Activated naive CD8-positive, alpha-beta T cell treated with anti-CD3 and anti-CD28 coated beads, Interleukin-2, amount 50 U/mL, for 24 hours (primary cell): ENCODE measurements at places on chromosomes 13 and 19.

- no peak overlapping the region for H3K4me3 ChIP-seq
- peaks cover 3% of the 10 kb centered on the region for H3K4me1 ChIP-seq
- H3K36me3 ChIP-seq = no peaks in the 10 kb centered on the region
- peak overlapping the region; percentile 47 for H3K27ac ChIP-seq
- peak; percentile 64 for DNase-seq
Measured at GRCh38 chr19:55206664-55207500, 2.4 kb downstream of the PTPRH start.

GRCh38 chr19:42121656-42122069, 10.6 kb downstream of the POU2F2 start:
- peak overlapping the region; percentile 83 for H3K4me3 ChIP-seq
- peak overlapping the region; percentile 97 for H3K27ac ChIP-seq
- H3K4me1 ChIP-seq = peaks cover 80% of the 10 kb centered on the region
- H3K27me3 ChIP-seq = no peaks in the 10 kb centered on the region

- H3K4me3 ChIP-seq = no peak overlapping the region
- H3K27me3 ChIP-seq = no peaks in the 10 kb centered on the region
- H3K36me3 ChIP-seq = no peaks in the 10 kb centered on the region
- DNase-seq = no peak
- no peak overlapping the region for H3K27ac ChIP-seq
Measured at GRCh38 chr13:47350334-47351124, 453.7 kb upstream of the HTR2A start.

GRCh38 chr13:29487466-29488454, 107.7 kb downstream of the SLC7A1 start:
- H3K27me3 ChIP-seq = peaks cover 13% of the 10 kb centered on the region
- DNase-seq = no peak
- H3K4me1 ChIP-seq = peaks cover 1% of the 10 kb centered on the region
- no peak overlapping the region for H3K27ac ChIP-seq

GRCh38 chr13:44605275-44605674, 29.1 kb upstream of the TSC22D1 start:
- no peaks in the 10 kb centered on the region for H3K36me3 ChIP-seq
- no peak overlapping the region for H3K27ac ChIP-seq
- H3K4me1 ChIP-seq = no peaks in the 10 kb centered on the region
- peaks cover 15% of the 10 kb centered on the region for H3K27me3 ChIP-seq
- no peak overlapping the region for H3K4me3 ChIP-seq
- DNase-seq = no peak

DNA sequence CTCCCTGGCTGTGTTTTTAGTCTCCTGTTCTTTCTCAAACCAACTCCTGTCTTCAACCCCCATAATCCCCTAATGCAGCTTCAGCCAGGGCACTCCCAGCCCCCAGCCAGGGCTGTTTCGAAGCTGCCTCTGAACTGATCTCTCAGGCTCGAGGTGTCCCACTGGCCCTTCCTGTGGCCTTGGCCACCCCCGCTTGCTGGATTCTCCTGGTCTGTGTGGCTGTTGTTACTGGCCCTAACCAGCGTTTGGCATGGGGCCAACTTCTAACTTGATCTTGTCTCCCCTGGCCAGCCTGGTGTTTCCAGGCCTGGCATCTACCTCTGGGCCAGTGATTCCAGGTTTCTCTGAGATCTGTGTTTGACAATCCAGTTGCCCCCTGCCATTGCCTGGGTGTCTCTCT, 11.0 kb downstream of the XAB2 start:
- no peaks in the 10 kb centered on the region for H3K27me3 ChIP-seq
- H3K4me3 ChIP-seq = no peak overlapping the region
- H3K4me1 ChIP-seq = no peaks in the 10 kb centered on the region
- DNase-seq = no peak

- H3K36me3 ChIP-seq = no peaks in the 10 kb centered on the region
- H3K27me3 ChIP-seq = no peaks in the 10 kb centered on the region
- no peaks in the 10 kb centered on the region for H3K4me1 ChIP-seq
- DNase-seq = no peak
Measured at GRCh38 chr13:41402691-41403511, 54.4 kb upstream of the RGCC start.

GRCh38 chr13:21463424-21463823, 4.3 kb upstream of the ZDHHC20 start:
- peaks cover 7% of the 10 kb centered on the region for H3K4me1 ChIP-seq
- H3K27me3 ChIP-seq = no peaks in the 10 kb centered on the region
- no peaks in the 10 kb centered on the region for H3K36me3 ChIP-seq
- no peak for DNase-seq

GRCh38 chr13:111937777-111938311, 129.1 kb upstream of the SOX1 start:
- H3K4me3 ChIP-seq = no peak overlapping the region
- peaks cover 11% of the 10 kb centered on the region for H3K27me3 ChIP-seq
- H3K27ac ChIP-seq = no peak overlapping the region
- no peak for DNase-seq
- no peaks in the 10 kb centered on the region for H3K4me1 ChIP-seq

DNA sequence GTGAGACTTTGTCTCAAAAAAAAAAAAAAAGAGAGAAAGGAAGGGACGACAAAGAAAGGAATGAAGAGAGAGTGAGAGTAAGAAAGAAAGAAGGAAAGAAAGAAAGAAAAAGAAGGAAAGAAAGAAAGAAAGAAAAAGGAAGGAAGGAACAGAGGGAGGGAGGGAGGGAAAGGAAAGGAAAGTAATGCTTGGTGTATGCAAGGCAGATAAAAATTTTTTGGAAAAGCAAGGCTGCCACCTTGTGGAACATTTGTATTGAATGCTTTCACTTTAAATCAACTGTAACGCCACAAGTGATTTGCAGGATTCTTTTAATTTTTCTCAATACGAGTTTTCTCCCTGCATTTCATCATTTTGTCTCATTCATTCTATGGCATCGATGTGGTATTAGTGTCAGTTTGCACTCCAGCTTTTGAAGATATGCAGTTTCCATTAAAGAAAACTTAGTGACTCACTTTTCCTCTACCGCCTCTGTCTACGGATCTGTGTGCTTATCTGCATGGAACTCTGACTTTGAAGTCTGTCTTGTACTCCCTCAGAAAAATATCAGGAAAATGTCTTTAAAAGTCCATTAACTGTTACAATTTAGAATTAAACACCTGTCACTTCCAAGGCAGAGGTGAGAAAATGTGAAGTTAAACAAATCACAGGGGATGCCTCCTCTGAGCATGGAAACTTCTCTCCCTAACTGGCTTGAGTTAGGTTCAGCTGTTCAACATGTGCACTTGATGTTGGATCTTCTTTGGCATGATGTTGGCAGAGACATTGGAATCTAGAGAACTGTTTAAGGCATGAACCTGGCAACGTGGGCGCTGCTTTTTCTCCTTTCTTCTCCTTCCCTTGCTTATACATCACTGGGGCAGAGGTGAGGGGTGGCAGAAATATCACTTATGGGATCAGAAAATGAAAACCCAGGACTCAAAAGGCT, 20.0 kb upstream of the ZDHHC20 start:
- H3K36me3 ChIP-seq = no peaks in the 10 kb centered on the region
- H3K27ac ChIP-seq = no peak overlapping the region
- DNase-seq = peak; percentile 36
- peaks cover 12% of the 10 kb centered on the region for H3K4me1 ChIP-seq
- peaks cover 3% of the 10 kb centered on the region for H3K27me3 ChIP-seq

DNA sequence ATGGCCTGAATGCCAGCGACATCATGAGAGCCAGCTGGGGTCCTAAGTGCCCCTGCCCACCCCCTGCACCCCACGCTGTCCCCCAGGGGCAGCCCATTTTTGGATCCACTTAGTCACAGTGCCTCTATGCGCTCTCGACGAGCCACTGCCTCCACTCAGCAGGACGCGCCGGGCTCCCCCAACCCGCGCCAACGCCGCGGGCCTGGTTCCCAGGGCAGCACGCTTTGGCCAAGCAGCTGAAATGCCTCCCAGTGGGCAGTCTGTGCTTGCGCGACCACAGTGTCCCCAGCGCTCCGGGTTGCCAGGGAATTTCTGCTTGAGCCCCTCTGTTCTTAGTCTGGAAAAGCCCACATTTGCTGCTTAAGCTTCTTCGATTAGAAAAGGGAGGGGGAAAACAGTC, 39.4 kb downstream of the TMED1 start:
- no peak overlapping the region for H3K4me3 ChIP-seq
- peaks cover 26% of the 10 kb centered on the region for H3K36me3 ChIP-seq
- DNase-seq = no peak

DNA sequence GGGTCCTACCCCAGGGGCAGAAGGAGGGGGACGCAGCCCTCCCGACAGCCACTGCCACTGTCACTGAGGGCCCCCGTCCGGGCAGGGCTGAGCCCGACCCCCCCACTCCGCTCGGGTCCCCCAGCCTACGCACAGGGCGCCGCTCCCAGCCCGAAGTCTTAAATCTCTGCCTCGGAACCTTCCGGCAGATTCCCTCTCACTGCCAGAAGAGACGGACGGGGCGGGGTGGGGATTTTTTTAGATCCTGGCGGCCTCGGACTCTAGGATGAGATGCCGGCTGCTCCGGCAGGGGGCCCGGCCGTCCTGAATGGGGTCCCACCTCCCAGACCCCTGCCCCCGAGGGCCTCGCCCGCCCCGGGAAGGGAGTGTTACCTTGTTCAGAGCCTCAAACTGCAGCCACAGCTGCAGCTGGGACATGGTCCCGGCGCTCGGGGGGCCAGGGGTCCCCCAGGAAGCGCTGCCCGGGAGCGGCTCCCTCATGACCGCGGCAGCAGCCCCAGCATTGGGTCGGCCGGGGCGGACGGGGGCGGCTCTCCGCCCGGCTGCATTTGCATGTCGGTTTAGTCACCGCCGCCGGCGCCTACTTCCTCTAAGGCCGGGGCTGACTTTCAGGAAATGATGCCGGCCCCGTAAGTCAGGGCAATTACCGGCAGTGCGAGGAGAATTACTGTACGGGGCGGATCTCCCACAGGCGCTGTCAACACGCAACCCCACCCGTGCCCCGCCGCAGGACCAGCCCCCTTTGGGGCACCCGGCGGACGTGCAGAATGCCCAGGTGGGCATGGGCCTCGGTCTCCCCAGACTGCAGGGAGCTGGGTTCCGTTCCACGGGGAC, 28.1 kb downstream of the GPX4 start:
- H3K4me3 ChIP-seq = peak overlapping the region; percentile 85
- H3K27me3 ChIP-seq = no peaks in the 10 kb centered on the region
- DNase-seq = peak; percentile 88
- H3K4me1 ChIP-seq = peaks cover 36% of the 10 kb centered on the region
- H3K27ac ChIP-seq = peak overlapping the region; percentile 87
- peaks cover 6% of the 10 kb centered on the region for H3K36me3 ChIP-seq

DNA sequence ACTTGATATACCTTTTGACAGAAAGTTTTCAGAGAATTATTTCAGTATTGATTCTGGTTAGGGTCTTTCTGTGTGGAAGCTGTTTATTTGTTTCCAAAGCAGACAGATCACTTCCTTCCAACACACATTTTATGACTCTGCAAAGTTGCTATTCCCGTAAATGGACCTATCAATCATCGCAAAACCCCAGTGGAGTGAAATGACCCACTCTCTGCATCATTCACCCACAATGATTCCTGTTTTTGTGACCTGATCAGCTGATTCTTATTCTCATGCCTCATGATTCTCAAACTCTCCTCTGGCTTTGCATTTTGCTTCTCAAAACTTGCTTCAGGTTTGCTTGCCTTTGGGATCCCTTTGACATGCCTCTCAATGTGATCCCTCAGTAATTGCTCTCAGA, 453.7 kb downstream of the PCDH17 start:
- H3K4me1 ChIP-seq = no peaks in the 10 kb centered on the region
- no peak overlapping the region for H3K4me3 ChIP-seq
- no peaks in the 10 kb centered on the region for H3K27me3 ChIP-seq
- no peak overlapping the region for H3K27ac ChIP-seq

GRCh38 chr19:35249146-35249847, 495 bp downstream of the LSR start:
- DNase-seq = no peak
- H3K4me3 ChIP-seq = peak overlapping the region; percentile 89
- peak overlapping the region; percentile 83 for H3K27ac ChIP-seq
- peaks cover 33% of the 10 kb centered on the region for H3K4me1 ChIP-seq
- H3K36me3 ChIP-seq = peaks cover 14% of the 10 kb centered on the region

DNA sequence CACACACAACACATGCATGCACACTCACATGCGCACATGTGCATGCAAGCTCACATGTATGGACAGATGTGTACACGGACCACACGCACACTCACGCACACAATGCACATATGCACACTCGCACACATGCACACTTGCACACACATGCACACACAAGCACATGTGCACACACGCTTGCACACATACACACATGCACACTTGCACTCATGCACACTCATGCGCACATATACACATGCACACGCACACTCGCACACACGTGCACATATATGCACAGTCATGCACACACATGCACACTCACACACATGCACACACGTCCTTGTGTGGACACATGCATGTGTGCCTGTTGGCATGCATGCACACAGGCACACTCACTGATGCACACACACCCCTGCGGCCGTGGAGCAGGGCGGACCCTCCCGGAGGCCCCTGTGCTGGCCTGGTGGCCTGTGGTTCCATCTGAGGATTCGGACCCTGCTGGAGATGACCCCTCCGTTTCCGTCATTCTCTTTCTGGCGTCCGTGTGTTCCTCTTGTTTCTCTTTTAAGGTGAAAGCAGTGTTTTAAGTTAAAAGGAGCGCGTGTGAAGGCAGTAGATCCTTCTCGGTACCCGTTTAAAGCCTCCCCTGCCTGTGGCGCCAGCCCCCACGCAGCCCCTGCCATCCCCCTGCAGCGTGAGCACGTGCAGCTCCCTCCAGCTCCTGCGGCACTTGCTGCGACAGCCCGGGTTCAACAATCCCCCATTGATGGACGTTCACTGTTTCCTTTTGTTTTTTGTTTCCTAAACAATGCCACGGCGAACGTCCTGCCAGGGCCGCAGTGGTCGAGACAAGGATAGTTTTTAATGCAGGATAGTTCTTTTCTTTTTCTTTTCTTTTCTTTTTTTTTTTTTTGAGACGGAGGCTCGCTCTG, 5.6 kb downstream of the NDUFS7 start:
- no peaks in the 10 kb centered on the region for H3K27me3 ChIP-seq
- H3K27ac ChIP-seq = no peak overlapping the region
- peaks cover 11% of the 10 kb centered on the region for H3K4me1 ChIP-seq
- H3K4me3 ChIP-seq = no peak overlapping the region

DNA sequence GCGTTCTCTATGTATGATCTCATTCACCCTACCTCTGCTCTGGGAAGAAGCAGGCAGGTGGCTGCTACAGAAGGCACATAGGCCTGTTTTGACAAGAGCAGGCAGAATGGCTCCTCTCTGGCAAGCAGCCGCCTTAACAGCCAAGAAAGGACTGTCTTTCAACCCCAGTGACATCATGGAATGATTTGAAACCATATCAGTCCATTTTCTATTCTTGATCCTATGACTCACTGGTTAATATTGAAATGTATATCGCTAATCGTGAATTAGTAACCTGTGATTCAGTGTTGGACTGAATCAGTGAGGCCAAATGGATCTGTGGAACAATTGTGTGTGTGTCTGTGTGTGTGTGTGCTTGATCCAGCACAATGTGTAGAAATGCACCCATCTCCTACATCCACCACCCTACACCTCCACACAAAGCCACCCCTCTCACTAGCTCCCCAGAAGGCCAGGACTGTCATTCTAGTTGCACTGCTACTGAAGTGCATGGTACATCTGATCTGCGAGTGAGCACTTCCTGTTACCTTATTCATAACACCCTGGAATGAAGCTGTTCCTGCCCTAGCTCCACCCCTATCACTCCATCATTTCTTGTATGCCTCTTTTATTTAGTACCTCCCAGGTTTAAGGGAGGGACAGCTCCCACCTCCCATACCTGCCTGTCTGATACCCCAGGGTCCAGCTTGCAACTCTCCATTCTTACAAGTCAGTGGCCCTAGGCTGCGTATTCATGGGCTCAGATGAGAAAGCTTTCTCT, 460.0 kb downstream of the FOXO1 start:
- H3K4me1 ChIP-seq = peaks cover 62% of the 10 kb centered on the region
- no peaks in the 10 kb centered on the region for H3K27me3 ChIP-seq
- H3K27ac ChIP-seq = peak overlapping the region; percentile 99

GRCh38 chr13:28744091-28744536, 25.3 kb upstream of the SLC46A3 start:
- no peak overlapping the region for H3K27ac ChIP-seq
- no peaks in the 10 kb centered on the region for H3K27me3 ChIP-seq
- H3K4me1 ChIP-seq = peaks cover 3% of the 10 kb centered on the region
- no peak for DNase-seq
